ENCODE measurements at places on chromosomes 13 and 19.

DNA sequence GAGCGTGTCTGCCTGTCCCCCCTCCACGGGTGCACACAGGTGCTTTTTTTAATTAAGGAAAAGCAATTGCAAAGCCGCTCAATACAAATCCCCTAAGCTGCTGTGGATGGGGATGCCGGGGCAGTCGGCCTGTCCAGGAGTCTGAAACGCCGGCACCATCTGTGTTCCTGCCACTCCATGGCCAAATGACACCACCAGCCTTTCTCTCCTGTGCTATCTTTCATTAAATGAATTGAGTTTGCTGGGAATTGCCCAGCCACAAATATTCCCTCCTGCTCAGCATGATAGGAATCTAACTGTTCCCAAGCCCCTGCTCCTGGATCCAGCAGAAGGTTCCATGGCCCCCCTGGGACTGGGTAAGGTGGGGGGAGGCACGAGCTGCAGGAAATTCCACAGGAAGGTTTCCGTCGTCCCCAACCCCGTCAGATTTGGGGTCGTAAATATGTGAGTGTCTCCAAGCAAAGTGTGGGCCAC is 139.2 kb downstream of the KDM4B start:
- DNase-seq: no peak

- no peak for DNase-seq
Observed at GRCh38 chr13:113507505-113508345, 17.2 kb upstream of the DCUN1D2 start.

DNA sequence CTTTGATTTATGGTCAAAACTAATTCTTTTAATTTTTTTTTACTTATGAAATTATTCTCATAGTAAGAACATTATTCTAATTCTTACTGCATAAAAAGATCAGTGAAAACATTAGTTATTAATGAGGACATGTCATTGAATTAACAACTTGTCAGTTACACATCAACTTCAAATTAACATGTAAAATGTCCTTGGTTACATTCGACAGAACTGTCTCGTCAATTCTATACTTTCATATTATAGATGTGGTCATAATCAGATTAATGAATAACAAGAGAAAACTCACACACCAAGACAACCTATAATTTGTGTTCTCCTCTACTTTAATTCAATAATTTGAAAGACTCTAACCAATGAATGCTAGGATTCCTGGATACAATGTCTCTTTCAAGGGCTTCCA is 66.7 kb downstream of the KATNAL1 start:
- DNase-seq: no peak

DNA sequence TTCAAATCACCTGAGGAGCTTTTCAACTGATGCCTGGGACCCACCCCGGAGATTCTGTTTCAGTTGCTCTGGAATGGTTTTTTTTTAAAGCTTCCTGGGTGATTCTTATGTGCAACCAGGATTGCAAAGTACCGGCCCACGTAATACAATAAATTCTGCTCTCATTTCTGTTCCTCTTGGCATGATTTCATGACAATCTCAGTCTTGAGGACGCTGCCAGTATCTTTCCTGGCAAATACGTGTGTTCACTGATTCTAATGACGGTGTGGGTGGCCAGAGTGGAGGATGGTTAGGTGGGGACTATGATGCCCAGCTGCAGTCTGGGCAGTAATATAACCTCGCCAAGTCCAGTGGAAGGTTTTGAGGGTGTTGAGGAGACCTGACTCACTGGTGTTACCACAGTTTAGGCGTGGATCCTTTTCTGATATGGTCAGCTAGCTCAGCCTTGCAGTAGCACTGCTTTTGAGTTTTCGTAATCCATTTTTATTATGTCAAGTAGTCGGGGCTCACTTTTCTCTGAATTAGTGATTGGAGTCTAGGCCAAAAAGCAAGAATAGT is 49.4 kb downstream of the FAM124A start:
- DNase-seq: no peak

- DNase-seq: no peak
Observed at GRCh38 chr13:41122838-41123237, 9.8 kb downstream of the KBTBD6 start.

DNA sequence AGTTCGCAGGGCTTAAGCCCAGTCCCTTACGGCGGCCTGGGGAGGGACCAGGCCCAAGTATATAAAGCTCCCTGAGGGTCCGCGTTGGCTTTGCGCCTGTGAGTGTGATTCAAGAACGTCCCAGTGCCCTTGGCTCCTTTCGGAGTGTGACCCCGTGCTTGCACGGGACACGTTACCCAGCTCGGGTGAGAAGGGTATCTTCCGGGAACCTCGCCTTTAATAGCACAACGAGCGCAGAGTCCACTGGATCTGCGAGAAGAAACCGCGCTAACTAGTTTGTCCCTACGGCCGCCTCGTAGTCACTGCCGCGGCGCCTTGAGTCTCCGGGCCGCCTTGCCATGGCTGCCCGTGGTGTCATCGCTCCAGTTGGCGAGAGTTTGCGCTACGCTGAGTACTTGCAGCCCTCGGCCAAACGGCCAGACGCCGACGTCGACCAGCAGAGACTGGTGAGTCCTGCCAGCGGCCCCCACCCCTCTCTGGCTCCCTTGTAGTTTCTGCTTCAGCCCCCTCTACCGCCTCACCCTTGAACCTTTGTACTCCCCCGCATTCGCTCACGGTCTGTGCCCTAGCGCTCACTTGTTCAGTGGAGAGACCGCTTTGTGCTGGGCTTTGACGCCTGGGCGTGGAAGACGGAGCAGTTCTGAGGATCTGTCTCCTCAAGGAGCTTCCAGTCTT is at the start of gene DNAJC15:
Gene DNAJC15, plus strand, starts transcription at position 298 of the 675 bp plus-strand sequence. Its CDS starts 41 bp downstream, at position 339.
- DNase-seq: peak; percentile 81

Measured in activated B cell treated with CpG ODN at 0.5 μM for 24 hours (primary cell).